NCI-H446 (cell line): ENCODE measurements at places on chromosomes 3 and 15.

DNA sequence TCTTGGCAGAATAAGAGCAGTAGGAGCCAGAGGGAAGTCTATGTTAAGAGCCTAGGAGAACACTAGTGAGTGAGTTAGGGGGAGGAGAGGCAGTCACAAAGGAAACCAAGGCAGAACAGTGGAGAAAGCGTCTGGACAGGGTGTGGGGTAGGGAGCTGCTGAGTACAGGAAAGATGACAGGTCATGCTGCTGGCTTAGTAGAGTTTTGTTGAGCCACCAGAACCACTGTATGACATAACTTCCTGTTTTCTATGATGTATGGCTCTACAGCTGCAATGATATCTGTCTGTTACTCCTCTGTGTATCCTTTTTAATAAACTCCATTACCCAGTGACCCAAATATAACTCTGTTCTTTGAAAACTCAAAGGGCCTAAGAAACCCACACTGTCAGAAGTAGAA is 10.6 kb upstream of the STT3B start:
- no peak for DNase-seq

DNA sequence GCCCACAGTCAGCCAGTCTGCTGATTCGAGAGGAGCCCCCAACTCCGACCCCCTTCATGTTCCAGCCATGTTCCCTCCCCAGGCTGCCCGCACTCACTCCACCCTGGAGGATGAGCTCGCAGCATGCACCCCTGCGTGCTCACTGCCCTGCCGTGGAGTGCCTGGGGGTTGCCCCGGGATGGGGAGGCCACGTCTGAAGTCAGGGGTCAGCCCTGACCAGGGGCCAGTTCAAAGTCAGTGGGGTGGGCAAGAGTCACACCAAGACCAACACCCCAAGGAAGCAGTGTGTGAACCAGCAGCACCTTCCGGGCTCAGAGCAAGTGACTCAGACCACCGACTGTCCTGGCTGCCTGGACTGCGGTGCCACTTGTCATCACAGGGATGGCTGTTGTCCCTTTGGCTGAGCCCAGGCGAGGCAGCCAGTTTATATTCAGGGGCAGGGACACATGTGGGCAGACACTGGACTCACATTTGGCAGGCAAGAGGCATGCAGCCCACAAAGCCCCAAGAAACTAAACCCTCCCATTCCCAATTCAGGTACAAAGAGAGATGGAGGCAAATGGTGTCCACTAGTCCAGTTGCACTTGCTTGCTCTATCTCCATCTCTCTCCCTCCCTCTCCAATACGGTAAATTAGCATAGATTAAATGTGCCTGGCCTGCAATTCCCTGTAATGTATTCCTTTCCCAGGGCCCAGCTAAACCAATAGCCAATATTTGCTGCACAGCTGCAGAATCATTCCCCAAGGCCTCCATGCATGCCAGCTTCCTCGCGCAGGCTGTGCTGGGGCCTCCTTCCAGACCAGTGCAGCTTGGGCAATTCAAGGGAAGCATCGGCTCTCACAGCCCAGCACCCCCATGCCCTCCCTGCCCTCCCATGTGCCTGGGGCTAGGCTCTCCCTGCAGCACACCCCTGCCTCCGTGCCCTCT is 135.7 kb upstream of the IQSEC1 start:
- no peak for DNase-seq

DNA sequence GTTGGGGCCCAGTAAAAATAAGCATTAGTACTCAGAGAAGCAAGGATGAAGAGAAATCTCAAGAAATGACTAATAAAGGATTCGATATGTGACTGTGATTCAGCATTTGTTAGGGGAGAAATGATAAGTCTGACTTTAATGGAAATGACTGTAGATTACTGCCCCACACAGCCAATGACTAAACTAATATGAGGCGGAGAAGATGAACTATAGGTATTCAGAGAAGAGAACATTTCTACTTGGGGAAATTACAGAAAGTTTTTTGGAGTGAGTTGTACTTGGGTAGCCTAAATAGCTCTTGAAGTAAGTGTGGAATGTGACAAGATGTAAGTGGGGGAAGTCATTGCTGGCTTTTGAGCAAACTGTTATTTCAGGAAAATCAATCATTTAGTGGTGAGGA is 380.0 kb downstream of the PDCD6IP start:
- no peak for DNase-seq

DNA sequence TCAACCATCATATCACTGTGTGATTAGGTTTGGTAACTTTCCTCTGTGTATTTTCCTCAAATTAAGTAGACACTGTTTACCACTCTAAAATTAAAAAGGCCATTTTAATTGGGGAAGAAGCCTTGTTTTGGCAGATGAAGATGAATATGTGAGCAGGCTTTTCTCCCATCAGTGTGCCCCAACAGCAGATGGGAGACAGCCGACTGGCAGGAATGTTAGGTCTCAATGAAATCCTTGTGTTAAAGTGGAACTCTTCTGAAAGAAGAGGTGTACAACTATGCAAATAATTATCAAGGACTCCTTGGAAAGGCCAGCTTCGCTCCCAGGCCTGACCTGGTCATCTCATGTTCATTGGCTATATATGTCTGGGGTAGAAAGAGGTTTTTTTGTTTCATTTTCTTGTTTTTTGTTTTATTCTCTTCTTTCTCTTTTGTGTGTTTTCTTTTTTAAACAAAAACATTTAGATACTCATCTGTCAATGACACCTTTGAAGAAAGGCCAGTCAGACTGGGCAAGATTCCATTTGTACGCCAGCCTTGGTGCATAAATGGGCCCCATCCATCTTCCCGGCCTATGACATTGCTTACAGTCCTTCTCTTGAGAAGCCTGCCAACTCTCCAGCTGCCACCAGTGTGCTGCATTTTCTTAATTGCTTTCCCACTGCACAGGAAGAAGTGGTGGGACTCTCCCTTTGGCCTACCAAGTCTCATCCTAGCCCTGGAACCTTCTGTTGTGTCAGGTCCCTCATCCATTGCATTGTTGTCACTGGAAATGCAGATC is 25.8 kb downstream of the LRTM1 start:
- peak; percentile 5 for DNase-seq

- no peak for DNase-seq
Measured at GRCh38 chr15:25170781-25171110, 216.0 kb downstream of the SNRPN start.

GRCh38 chr15:72285927-72286516 is 13.7 kb upstream of the PARP6 start:
- DNase-seq: peak; percentile 12

GRCh38 chr3:71395927-71396695 is 187.4 kb downstream of the FOXP1 start:
- DNase-seq: no peak

DNA sequence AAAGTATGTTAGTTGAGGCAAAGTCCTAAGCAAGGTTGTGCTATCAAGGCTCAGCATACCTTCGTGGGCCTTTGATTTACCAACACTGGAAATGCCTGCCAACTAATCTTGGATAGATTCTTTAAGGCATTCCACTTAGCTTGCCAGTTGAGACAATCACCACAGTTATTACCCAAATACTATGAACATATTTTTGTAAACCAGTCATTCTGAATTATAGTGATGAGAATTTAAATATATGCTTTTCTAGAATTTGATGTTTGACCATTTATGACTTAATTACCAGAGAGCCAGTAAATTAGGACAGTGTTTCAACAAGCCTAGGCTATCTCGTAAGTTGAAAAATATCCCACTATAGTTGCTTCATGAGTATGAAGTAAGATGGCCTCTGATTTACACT is 15.5 kb downstream of the TRIM59 start:
- no peak for DNase-seq

DNA sequence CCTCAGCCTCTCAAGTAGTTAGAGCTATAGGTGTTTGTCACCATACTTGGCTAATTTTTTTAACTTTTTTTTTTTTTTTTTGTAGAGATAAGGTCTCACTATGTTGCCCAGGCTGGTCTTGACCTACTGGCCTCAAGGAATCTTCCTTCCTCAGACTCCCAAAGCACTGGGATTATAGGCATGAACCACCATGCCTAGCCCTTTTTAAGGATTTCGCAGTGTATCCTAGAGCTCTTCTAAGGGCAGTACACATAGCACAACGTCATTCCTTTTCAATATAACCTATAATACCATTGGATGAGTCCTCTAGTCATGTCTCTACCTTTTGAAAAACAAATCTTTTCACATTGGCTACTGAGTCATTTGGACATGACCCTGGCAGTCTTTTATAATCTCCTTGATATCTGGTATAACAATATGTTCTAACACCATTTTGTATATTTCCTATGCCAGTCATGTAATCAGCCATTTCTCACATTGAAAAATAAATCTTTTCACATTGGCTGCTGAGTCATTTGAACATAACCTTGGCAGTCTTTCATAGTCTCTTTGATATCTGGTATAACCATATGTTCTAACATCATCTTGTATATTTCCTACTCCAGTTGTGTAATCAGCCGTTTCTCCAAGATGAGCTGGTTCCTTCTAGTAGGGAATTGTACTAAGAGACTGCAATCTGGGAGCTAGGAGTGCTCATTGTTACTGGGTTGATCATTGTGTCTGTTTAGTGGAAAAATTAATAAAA is 944.7 kb downstream of the MCTP2 start:
- no peak for DNase-seq

GRCh38 chr3:122355612-122356011 is 27.4 kb downstream of the MIX23 start:
- DNase-seq: no peak

GRCh38 chr3:46849686-46850467 is 13.4 kb downstream of the MYL3 start:
- no peak for DNase-seq

DNA sequence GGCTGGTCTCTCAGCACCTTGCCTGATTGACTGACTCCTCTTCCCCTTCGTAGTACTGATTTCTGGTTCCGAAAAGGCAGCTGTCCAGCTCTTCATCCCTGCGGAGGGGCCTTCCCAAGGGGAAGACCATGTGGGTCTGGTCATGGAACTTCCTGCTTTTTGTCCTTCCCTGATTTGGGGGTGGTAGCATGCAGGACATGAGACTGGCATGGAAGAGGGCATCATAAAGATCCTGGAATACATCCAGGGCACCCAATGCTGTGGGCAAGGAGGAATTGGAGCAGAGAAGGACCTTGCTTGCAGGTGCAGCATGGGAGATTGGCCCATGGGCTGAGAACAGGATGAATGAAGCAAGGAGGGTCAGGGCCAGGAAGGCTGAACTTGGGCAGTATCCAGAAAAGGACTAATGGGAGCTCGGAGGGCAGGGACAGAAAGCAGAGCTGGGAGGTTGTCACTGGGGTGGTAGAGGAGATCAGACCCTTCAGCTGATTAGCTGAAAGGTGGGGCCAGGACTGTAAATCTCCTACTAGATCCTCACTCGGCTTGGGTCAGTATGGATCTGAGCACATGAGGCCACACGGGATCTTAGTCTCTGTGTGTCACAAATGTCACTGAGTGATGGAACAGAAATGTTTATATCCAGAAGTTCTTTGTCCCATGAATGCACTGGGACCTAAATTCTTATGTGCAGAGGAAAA is 59.5 kb downstream of the AMOTL2 start:
- DNase-seq: no peak

- no peak for DNase-seq
Measured at GRCh38 chr3:195045481-195046210, 225.3 kb downstream of the XXYLT1 start.

GRCh38 chr3:14323401-14324223 is 78.8 kb upstream of the SLC6A6 start:
- no peak for DNase-seq

DNA sequence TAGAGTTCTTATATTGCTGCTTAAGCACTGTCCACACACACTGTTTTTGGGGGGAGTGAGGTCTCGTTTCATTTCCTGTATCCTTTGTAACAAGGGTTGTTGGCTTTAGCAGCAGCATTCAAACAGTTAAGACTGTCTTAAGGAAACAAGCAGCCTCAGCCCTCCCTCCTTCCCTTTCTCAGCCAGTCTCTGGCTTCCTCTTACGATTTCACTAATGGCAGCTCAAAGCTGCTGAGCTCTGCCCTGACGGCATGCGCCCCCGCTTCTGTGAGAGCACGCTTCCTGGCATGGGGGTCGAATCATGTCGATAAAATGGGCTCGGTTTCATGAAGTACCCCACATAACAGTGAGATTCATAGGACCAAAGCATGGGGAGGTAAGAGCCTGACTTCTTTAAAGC is 105.0 kb downstream of the KLHL25 start:
- no peak for DNase-seq

DNA sequence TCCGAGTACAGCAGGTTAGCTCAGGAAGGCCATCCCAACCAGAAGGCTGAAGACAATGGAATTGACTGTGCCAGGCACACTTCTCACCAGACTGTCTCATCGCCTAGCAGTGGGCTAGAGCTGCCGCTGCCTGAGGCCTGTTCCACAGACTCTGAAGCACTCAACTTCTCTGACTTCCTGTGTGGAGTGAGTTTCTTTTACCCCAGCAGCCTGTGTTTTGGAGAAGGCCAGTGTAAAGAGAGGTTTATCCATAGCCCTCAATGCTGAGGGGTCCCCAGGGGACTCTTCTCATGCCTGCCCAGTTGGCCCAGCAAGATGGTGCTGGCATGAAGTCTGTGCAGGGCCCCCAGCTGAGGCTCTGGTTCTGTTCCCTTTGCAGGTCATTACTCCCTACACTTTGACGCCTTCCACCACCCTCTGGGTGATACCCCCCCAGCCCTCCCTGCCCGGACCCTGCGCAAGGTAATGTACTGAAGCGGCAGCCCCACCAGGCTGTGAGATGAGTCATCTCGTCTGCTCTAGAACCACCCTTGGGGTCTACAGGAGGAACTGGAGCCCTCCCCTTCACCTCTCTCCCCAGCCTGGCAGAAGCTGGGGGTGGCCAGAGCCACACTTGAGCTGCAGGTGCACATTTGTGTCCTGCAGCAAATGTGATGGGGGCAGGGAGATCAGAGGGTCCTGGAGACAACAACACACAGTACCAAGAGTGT is 5.2 kb upstream of the MANF start:
- DNase-seq: no peak

GRCh38 chr3:42276141-42277132 is 10.5 kb upstream of the CCK start:
- no peak for DNase-seq

DNA sequence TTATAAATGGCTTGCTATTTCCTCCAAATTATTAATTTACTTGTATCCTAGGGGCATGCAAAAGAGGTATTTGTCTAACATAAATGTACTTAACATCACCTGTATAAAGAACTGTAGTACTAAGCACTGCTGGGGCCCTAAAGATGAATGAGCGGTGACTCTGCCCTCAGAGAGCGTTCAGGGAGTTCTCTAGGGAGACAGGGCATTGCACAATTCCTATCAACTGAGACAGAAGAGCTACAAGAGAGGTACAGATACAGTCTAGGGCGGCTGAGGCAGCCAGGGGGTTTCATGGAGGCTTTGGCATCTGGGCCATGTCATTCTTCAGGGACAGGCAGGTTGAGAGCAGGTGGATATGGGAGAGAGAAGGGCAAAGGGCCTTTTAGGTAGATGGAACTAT is 39.9 kb upstream of the PARL start:
- no peak for DNase-seq

DNA sequence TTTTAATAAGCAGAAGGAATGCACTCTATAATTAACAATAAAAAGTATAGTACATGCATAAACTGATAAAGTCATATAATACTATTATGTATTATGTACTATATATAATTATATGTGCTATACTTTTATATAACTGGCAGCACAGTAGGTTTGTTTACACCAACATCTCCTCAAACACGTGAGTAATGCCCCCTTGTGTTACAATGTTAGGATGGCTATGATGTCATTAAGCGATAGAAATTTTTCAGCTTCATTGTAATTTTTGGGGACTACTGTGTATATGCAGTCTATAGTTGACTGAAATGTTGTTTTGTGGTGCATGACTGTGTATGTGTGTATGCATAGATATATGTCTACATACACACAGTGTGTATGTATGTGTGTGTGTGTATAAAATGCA is 100.6 kb downstream of the SLMAP start:
- no peak for DNase-seq

GRCh38 chr15:97683831-97684230 is 276.7 kb upstream of the ARRDC4 start:
- no peak for DNase-seq

- no peak for DNase-seq
Measured at GRCh38 chr3:30440880-30441279, 165.5 kb upstream of the TGFBR2 start.
